ENCODE measurements at places on chromosomes 1 and 21.
A peak's percentile ranks its signal among the peaks of the same experiment; 100 is the strongest.

GRCh38 chr21:27614231-27614630 lies 647.3 kb upstream of the ADAMTS5 start:
- no peak for DNase-seq

- DNase-seq = no peak
These were observed 602.2 kb upstream of the CXADR start for GRCh38 chr21:16910435-16911165.

- DNase-seq = no peak
These were observed 25.2 kb upstream of the SSX2IP start for GRCh38 chr1:84715342-84716019.

DNA sequence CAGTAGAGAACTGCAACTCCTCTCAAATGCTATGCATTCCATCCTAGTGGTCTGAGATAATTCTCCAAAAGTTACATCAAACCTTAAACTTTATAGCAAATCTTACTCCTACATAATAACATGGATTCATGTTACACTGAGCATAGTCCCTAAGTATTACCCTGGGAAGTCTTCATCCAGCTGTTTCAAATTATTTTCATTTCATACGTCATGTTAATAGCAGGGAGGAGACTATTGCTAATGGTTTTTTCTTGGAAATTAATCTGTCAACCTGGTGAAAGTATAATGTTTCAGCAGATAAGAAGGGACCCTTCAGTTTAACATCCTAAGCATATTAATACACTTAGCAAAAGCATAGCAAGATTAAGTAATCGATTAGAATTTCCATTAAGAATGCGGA lies 318.1 kb downstream of the USP25 start:
- DNase-seq = no peak

- DNase-seq = no peak
These were observed 70.2 kb downstream of the TOR3A start for GRCh38 chr1:179151908-179152682.

DNA sequence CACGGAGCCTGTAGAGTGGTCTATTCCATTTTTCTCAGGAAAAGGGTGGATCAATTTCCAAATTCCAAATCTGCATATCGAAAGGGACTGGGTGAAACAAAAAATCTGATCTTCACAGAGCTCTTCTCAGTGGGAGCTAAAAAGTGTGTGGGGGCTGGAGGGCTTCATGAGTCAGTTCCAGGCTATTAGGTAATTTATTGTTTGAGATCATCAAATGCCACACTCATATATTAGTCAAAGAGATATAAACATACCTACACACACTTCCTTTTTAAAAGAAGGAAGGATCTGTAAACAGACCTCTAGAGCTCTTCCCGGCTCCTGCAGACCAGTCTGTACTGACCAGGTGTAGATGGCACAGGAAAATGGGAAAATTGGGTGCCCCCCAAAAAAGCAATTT lies 175.4 kb downstream of the ZBTB18 start:
- no peak for DNase-seq

DNA sequence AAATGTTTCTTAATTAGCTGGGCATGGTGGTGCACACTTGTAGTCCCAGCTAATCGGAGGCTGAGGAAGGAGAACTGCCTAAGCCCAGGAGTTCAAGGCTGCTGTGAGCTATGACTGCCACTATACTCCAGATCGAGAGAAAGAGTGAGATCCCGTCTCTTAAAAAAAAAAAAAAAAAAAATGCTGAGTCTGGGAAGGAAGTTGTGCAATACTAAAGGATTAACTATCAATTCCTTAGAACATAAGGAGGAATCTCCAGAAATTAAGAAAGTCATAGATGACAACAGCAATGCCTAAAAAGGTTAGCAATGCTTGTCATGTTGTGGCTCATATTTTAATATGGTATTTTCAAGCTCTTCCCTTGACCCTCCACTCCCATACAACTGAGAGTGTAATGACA lies 5.3 kb downstream of the LUZP1 start:
- DNase-seq = no peak

DNA sequence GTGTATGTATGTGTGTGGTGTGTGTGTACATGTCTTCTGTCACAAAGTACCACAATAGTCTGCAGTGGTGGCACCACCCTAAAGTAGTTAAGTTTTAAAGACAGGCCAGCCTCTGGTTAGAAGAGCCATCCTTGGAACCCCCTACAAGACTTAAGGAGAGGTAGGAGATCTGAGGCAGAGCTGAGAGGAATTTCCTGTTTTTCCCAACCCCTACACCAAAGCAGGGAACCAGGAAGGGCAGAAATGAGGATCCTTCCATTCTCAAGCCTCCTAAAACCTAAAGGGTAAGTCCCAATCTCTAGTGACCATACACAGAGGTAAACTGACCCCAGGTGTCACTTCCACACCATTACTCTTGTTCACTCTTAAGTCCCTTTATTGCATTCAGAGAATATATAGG lies 11.1 kb downstream of the PEA15 start:
- DNase-seq = no peak

GRCh38 chr1:214277704-214278635 lies 3.0 kb upstream of the SMYD2 start:
- no peak for DNase-seq

DNA sequence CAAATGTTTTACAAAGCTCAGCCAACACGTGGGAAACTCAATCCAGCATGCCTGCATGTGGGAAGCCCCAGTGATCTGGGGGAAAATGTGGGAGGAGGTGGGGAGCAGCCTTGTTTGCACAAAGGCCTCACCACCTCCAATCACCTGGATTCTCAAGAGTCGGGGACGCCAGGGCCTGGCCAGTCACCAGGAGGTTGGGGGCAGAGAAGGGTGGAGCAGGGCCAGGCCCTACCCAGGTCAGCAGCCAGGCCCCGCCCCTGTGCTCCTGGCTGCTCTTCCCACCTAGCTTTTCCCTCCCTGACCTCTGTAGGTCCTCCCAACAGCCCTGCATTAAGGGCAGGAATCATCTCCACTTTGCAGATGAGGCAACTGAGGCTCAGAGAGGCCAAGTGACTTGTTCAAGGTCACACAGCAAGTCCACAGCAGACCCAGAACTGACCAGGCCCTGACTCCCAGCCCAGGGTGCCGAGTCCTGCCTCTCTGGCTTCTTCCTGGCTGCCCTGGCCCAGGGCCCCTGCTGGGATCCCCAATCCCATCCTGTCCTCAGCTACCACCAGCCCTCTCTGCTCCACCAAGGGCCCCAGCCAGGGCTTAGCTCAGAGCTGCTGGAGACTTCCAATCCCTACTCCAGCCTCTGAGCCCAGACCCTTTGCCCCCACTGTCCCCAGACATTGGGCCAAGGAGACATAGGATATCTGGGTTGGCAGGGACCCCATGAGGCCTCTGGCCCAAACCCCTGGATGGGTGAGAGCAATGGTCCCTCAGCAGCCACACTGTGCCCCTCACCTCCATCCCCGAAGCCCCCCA lies 508.6 kb downstream of the PTPRU start:
- no peak for DNase-seq

GRCh38 chr1:236141447-236142252 lies 689 bp upstream of the GPR137B start:
- DNase-seq = peak; percentile 6

DNA sequence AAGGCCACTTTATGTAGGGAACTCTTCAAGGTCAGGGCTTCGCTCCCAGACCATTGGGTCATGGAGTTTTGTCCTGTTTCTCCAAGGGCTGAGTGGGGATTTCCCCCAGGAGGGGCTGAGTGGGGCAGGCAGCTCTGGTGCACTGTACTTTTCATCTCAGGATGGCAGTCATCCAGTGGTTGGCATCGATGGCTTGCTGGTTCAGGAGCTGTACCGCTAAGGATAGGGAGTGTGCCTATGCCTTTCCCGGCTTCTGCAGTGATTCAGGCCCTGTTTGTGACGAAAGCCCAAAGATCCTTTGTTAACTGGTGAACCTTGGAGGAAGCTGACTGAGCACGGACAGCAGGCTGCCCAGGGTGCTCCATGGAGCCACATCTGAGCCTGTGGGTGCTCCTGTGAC lies 100.1 kb upstream of the GADD45A start:
- DNase-seq = no peak

GRCh38 chr1:48016515-48016914 lies 19.3 kb upstream of the TRABD2B start:
- DNase-seq = no peak

DNA sequence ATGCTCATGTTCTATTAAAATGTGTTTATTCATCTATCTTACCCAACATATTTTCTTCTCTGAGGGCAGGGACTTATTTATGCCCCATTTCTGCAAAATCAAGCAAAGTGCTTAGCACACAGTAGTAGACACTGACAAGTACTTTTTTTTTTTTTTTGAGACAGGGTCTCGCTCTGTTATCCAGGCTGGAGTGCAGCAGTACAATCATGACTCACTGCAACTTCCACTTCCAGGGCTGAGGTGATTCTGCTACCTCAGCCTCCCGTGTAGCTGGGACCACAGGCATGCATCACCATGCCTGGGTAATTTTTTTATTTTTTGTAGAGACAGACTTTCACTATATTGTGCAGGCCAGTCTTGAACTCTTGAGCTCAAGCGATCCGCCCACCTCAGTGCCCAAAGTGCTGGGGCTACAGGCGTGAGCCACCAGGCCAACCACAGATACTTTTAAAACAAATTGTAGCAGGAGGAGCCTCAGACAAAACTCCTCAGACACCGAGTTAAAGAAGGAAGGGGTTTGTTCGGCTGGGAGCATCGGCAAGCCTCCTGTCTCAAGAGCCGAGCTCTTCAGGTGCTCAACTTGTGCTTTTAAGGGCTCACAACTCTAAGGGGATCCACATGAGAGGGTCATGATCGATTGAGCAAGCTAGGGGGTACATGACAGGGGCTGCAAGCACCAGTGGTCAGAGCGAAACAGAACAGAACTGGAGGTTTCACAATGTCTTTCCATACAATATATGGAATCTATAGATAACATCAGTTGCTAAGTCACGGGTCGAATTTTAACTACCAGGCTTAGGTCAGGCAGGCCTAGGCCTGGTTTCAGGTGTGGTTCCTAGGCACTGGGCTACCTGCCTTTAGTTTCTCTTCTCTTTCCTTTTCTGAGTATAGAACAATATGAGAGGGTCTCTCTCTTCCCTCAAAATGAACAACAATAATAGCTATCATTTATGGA lies 5.7 kb upstream of the TMEM167B start:
- DNase-seq = no peak

All from stimulated activated CD4-positive, alpha-beta T cell treated with anti-CD3 and anti-CD28 coated beads, TNF-alpha, amount 100 ng/mL, for 1 hour (primary cell).